CD4-positive, alpha-beta T cell treated with Interleukin-6 at 100 ng/mL for 8 hours (primary cell): ENCODE measurements at places on chromosomes 3 and 15.

GRCh38 chr15:54506977-54507524 lies 528.8 kb downstream of the UNC13C start:
- DNase-seq = no peak

GRCh38 chr3:177096615-177097014 lies 100.7 kb downstream of the TBL1XR1 start:
- DNase-seq = no peak

GRCh38 chr15:31457161-31457560 lies 130.5 kb downstream of the KLF13 start:
- no peak for DNase-seq

- DNase-seq = no peak
Measured at GRCh38 chr15:48553559-48553958, 92.0 kb downstream of the FBN1 start.

DNA sequence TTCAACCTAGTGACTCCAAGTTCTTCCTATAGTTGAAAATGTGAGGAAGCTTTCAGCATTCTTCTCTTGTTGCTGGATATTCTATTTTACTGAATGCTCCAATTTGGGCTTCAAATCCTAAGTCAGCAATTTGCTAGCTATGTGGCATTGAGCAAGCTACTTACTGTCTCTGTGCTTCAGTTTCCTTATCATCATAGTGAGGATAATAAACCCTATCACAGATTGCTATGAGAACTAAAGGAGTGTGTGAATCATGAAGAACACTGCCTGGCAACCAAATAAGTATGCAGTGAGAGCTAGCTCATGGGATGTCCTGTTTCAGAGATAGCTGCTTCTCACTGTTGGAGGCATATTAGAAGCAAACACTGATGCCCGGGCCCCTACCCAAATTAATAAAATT lies 163.8 kb upstream of the CDIN1 start:
- no peak for DNase-seq
